ENCODE measurements at places on chromosomes 12 and 14.

DNA sequence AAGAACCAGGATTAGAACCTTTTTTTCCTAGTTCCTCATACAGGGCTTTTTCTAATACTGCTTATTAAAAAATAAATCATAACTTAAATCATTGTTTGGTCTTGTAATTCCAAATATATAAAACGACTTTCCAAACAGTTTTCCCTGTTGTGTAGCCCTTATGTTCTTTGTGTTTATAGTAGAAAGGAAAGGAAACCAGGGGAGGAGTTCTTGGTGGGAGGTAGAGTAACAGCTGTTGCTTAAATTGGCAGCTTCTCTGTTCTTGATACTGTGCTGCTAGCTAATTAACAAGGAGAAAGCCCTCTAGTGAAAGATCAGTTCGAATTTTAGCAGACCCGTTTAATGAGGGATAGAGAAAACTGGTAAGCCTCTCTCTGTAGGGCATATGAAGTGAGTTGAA is 15.0 kb downstream of the SRP54 start:
- DNase-seq, result no peak

GRCh38 chr14:69695322-69696203 is 71.4 kb upstream of the SRSF5 start:
- peak; percentile 43 for DNase-seq

- no peak for DNase-seq
Measured at GRCh38 chr12:108139454-108139853, 10.4 kb downstream of the WSCD2 start.

DNA sequence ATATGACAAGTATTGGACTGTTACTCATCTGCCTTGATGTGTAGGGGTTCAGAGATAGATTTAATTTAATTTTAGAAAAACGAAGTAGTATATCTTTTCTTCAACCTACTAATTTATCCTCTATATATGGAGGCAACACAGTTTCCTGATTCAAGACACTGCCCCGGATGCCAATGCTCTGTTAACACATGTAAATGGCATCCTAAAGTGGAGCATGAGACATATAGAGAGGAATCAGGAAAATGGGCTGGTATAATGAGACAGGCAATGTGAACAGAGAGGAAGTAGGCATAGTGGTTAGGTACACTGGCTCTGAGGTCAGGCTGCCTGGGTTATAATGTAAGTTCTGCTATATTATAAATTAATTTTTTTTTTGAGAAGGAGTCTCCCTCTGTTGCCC is 85.6 kb downstream of the OTOGL start:
- no peak for DNase-seq

DNA sequence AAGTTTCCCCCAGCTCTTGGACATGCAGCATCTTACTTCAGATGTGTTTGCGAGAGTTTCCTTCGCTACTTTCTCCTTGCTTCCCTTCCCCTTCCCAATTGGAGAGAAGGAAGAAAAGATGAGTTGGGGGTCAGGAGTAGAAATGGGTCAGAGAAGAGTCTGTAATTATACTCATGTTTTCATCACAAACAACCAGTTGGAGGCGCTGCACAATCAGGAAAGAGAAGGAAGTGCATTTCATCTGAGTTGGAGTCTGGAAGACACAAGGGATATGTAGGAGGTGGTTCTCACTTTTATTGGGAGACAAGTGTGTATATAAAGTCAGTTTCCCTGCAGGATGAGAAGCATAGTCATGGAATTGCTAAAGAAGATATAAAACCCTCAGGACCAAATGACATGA is 31.3 kb upstream of the VSX2 start:
- no peak for DNase-seq
